ENCODE measurements at places on chromosomes 12 and 14. TPM values are rescaled to one million over a fixed set of nuclear protein-coding genes. Genes with fewer than 3 reads are reported as not detected.

The MYBPC1 gene
- 0.09 TPM for total RNA-seq

The HOXC13 gene
- not detected for total RNA-seq

The FOXG1 gene
- not detected for total RNA-seq

The ANKS1B gene
- 1.2 TPM for total RNA-seq

The MLF2 gene
- total RNA-seq = 186 TPM

The OR6J1 gene
- not detected for total RNA-seq

The C14orf39 gene
- total RNA-seq = not detected

The KRT75 gene
- not detected for total RNA-seq

The IL23A gene
- total RNA-seq = not detected

The ZC2HC1C gene
- 2.5 TPM for total RNA-seq

All from pericardium fibroblast (primary cell).